ENCODE measurements at places on chromosomes 16 and 17.

DNA sequence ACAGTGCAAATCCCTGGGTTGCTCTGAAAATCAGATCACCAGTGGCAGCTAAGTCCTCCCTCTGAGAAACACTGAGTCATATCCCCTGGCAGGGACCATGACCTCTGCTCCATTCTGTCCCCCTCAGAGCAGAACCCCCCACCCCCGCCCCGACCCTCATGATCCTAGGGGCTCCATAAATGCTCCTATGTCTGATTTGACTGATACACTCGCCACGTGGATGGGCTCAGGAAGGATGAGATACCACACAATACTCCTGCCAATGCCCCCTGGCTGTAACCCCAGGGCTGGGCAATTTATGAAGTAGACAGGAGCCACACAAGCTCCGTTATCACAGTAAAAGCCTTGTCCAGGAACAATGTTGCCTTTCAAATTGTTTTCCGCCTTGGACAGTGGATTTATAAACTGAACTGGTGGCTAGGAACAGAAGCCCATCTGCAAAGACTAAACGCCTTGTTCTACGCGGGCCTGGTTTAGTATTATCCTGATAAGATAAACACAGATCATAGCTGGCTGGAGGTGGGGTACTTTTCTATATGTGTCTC is 394.8 kb downstream of the SLC39A11 start:
- no peak for DNase-seq

GRCh38 chr16:55083052-55083451 is 152.4 kb downstream of the IRX5 start:
- DNase-seq, result no peak

DNA sequence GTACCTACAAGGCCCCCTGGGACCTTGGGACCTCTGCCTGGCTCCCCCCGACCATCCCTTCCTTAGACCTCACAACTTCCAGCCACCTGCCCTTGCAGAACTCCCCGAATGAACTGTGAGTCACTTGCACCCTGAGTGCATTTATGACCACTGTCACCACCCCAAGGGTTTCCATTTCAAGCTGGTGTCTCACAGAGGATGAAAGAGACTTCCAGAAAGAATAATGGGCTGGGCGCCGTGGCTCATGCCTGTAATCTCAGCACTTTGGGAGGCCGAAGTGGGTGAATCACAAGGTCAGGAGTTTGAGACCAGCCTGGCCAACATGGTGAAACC is 124.5 kb upstream of the CIBAR2 start:
- DNase-seq, result no peak

DNA sequence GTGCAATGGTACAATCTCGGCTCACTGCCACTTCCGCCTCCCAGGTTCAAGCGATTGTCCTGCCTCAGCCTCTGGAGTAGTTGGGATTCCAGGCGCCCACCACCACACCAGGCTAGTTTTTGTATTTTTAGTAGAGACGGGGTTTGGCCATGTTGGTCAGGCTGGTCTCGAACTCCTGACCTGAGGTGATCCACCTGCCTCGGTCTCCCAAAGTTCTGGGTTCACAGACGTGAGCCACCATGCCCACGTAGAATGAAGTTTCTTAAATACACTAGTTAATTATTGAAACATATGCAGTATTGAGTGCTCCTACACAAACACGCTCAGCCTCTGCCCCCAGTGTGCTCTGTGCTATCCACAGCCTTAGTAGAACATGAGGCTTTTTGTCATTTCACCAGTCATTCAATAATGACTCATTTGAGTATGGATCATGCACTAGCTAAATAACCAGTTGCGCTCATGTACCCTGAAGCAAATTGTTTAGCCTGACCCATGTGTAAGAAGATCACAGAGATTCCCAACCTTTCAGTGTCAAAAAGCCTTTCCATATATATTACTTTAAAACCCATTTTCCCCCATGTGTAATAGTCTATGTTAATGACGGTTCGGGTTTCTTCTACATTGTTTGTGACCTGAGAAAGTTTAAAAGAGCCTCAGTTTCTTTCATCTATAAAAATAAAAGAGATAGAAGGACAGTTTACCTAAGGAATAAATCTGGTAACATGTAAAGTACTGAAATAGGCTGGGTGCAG is 49.7 kb downstream of the TUBD1 start:
- peak; percentile 71 for DNase-seq

- DNase-seq, result no peak
Observed at GRCh38 chr16:85639529-85640253, 26.6 kb downstream of the GSE1 start.

DNA sequence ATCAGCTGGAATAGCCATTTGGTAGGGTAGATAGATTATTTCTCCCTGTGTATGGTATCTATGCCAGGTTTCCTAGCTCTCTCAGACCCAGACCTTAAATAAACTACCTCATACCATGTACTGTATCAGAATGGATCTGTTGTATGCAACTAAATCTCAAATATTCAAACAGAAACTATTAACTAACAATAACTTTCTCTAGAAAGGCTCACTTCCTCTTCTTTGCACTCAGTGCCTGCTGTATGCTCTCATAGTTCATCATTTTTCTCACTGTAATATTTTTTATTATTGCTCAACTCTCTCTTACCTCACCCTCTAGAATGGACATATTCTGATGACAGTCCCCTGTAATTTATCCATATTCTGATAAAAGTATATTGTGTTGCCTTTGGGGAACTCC is 182.4 kb downstream of the TOX3 start:
- DNase-seq, result no peak

- no peak for DNase-seq
Observed at GRCh38 chr17:56171186-56171959, 18.1 kb downstream of the ANKFN1 start.

DNA sequence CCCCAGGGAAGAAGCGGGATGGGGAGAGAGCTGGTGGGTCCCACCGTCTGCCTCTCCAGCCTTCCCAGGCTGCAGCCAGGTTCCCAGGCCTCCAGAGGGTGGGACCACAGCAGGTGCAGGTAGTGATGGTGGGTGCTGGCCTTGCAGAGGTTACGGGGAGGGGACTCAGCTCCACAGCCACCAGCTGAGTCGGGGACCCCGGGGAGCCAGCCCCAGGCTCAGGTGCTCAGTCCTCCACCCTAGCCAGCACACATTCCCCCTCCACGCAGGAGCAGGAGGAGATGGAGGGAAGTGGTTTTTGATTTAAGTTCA is 5.0 kb downstream of the TP53I13 start:
- DNase-seq, result no peak

DNA sequence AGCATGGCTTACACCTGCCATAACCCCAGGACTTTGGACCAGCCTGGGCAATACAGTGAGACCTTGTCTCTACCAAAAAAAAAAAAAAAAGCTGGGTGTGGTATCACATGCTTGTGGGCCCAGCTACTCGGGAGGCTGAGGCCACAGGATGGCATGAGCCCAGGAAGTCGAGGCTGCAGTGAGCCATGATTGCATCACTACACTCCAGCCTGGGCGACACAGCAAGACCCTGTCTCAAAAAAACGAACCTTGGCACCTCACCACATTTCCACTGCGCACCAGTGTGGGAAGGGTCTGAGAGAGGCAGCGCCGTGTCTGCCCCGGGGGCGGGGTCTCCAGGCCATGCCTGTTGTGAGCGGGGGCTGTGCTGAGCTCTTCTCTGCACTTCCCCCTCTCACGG is 6.3 kb downstream of the ACSF3 start:
- peak; percentile 49 for DNase-seq

- no peak for DNase-seq
Observed at GRCh38 chr17:77365584-77366186, 224.9 kb downstream of the SEC14L1 start.

GRCh38 chr17:43406676-43407645 is 8.2 kb downstream of the ARL4D start:
- DNase-seq, result no peak

- no peak for DNase-seq
Observed at GRCh38 chr16:27506771-27507170, 42.9 kb downstream of the GTF3C1 start.

- DNase-seq, result no peak
Observed at GRCh38 chr17:57349541-57350247, 93.4 kb downstream of the MSI2 start.

- DNase-seq, result no peak
Observed at GRCh38 chr16:48580925-48581500, 29.0 kb downstream of the N4BP1 start.

- no peak for DNase-seq
Observed at GRCh38 chr16:64534180-64534780, 587.6 kb downstream of the CDH11 start.
